ENCODE measurements at places on chromosomes 4 and X.

DNA sequence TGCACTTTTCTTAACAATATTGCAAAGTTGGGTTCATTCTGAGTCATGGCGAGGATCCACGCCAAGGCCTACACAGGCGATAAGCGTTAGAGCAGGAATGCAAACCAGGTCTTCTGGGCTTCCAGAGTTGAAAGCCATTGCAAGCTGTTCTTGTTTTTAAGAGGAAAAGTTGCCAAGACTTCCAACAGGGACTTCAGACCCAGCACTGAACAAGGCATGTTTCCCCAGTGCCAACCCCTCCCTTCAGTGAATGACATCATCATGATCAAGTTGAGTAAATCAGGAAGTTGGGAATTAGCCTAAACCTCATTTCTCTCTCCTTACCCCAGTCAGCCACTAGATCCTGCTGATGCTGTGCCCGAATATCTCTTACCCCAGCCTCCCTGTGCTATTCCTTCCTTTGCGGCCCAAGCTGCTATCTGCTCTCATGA lies 355.1 kb downstream of the HS3ST1 start:
- no peak for DNase-seq

- DNase-seq = no peak
Measured at GRCh38 chr4:107034091-107034995, 1.8 kb downstream of the DKK2 start.

- no peak for DNase-seq
Measured at GRCh38 chr4:154743683-154744340, at the start of gene LRAT. LRAT (plus strand) TSS chr4:154744000; CDS start chr4:154744327, 327 bp downstream.

DNA sequence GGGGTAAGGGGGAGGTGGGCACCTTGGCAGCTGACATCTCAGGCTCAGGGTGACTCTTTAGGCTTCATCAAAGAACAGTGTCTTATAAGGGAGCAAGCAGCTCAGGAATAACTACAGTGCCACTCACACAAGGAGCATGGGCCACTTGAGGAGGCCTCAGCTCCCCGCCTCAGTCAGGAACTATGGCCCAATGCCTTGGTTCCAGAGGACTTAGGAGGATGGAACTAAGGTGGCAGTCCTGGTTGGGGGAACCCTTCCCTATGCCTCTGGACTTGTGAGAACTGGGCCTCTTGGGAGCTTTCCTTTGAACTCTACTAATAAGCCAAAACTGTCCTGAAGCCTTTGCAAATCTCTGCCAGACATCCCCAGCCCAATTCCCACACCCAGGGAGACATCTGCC lies 160.6 kb downstream of the EFNB1 start:
- no peak for DNase-seq

- no peak for DNase-seq
Measured at GRCh38 chr4:55578341-55579010, 13.6 kb downstream of the PDCL2 start.

GRCh38 chr4:84126061-84126787 lies 372.9 kb downstream of the NKX6-1 start:
- DNase-seq = no peak

- DNase-seq = peak; percentile 2
Measured at GRCh38 chrX:134718966-134719317, 60.7 kb upstream of the PLAC1 start.

DNA sequence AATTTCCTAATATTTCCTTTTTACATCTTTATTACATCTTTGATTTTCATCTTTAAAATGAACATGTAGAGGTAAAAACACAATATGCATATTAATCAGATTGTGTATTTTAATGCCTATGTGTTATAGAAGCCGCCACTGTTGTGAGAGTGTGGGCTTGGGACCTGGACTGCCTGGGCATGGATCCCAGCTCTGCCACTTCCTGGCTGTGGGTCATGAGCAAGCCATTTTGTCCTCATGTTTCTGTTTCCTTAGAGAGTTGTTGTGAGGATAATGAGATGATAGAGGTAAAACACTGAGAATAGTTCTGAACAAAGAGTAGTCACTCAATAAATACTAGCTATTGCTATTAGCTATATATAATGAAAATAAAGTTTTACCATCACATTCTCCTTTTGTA lies 38.4 kb upstream of the SCOC start:
- no peak for DNase-seq

GRCh38 chr4:98828801-98829200 lies 100.1 kb downstream of the EIF4E start:
- DNase-seq = no peak

- DNase-seq = peak; percentile 86
Measured at GRCh38 chr4:39565878-39566600, 38.8 kb upstream of the UGDH start.

DNA sequence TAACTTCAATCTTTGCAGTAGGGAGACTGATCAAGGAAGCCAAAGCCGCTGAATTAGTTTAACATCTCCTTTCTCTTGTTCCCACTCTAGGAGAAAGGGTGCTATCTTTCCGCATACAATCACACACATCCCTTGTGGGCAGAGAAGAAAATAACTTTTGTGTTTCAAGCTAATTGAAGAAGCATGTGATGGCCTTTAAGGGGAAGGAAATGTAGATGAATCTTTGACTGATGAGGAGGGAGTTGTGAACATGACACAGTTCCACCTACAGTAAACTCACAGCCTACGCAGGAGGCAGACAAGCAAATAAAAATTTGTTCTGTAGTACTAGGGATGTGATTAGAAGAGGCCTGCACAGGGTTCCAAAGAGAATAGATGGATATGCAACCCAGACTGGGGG lies 14.7 kb upstream of the SPATA4 start:
- DNase-seq = no peak

GRCh38 chrX:13051529-13052172 lies 7.2 kb upstream of the FAM9C start:
- no peak for DNase-seq

DNA sequence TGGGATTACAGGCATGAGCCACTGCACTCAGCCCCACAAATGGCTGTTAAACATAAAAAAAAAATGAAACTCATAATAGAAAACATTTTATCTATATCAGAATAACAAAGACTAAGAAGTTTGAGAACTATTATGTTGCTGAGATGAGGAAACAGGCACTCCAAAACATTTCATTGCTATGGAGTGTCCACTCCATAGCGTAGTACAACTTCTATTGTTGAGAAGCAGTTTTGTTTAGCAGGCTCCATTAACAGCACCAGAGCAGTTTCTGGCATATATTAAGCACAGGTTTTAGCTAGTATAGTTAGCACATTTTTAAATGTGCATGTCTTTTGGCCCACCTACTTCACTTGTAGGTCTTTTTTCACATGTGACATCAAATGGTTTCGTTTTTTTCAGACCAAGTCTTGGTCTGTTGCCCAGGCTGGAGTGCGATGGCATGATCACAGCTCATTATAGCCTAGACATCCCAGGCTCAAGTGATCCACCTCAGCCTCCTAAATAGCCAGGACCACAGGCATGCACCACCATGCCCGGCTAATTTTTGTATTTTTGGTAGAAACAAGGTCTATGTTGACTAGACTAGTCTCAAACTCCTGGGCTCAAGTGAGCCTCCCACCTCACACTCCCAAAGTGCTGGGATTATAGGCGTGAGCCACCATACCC lies 5.8 kb downstream of the HMGB2 start:
- DNase-seq = no peak

GRCh38 chr4:184806229-184806550 lies 19.6 kb downstream of the ACSL1 start:
- no peak for DNase-seq

GRCh38 chrX:108417257-108417656 lies 21.0 kb downstream of the COL4A6 start:
- no peak for DNase-seq

- no peak for DNase-seq
Measured at GRCh38 chr4:107691378-107691777, 28.7 kb downstream of the PAPSS1 start.

- peak; percentile 58 for DNase-seq
Measured at GRCh38 chrX:23478056-23478455, 143.4 kb downstream of the PTCHD1 start.

DNA sequence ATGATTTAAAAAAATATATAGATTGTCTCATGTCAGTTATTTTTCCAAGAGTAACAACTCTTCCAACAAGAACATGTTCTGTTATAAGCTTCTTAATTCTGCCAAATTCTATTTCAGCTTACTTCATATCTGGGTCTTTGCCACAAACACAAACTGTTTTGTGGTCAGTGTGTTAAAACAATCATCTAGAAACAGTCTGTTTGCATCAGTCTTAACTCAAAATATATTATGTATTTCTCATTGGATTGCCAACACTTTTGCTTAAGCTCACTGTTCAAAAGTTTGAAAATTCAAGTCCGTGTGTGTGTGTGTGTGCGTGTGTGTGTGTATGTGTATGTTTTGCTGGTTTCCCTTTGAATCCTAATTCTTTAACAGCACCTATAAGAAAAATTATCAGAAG lies 752.3 kb upstream of the NDST4 start:
- no peak for DNase-seq

GRCh38 chr4:159420162-159421057 lies 317.5 kb downstream of the RAPGEF2 start:
- no peak for DNase-seq

- no peak for DNase-seq
Measured at GRCh38 chr4:41175794-41176193, 38.5 kb downstream of the APBB2 start.

- DNase-seq = no peak
Measured at GRCh38 chrX:40933706-40934425, 151.4 kb upstream of the USP9X start.

- DNase-seq = no peak
Measured at GRCh38 chrX:109992203-109992602, 10.7 kb upstream of the TMEM164 start.

GRCh38 chrX:109856974-109857373 lies 123.9 kb upstream of the ACSL4 start:
- no peak for DNase-seq

DNA sequence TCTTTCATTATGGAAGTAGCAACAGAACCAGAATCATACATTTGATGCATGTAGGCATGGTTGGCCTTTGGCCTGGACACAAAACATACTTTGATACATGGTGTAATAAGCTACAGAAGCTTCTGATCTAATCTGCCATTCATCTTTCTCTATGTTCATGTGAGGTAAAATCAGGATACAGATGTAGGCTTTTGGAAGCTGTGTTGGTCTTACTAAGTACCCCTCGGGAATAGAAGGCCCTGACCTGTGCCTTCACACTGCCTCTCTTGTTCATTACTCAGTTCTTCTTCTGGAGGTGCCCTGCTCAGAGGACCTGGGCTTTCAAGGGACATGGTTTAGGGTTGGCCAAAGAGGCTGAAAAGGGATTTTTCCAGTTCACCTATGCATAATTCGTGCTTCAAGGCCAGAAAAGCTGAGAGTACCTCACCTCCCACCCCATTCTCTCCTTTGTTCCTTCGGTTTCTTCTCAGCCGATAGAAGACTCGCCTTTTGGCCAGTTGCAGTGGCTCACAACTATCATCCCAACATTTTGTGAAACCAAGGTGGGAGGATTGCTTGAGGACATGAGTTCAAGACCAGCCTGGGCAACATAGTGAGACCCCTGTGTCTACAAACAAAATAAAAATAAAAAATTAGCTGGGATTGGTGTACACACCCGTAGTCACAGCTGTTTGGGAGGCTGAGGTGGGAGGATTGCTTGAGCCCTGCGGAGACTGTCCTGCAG lies 25.9 kb downstream of the SNX25 start:
- DNase-seq = no peak

DNA sequence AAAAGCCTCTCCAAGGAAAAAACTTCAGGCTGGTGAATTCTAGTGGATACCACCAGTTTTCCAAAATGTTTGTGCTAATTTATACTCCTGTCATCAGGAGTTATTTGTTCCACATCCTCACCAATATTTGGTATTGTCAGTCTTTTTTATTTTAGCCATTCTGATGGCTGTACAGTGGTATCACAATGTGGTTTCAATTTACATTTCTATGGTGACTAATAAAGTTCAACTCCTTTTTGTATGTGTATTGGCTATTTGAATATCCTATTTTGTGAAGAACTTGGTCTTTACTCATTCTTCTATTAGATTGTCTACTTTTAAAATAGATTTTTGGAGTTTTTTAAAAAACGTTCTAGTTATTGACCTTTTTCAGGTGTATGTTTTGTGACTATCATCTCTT lies 33.0 kb upstream of the FRAS1 start:
- no peak for DNase-seq

DNA sequence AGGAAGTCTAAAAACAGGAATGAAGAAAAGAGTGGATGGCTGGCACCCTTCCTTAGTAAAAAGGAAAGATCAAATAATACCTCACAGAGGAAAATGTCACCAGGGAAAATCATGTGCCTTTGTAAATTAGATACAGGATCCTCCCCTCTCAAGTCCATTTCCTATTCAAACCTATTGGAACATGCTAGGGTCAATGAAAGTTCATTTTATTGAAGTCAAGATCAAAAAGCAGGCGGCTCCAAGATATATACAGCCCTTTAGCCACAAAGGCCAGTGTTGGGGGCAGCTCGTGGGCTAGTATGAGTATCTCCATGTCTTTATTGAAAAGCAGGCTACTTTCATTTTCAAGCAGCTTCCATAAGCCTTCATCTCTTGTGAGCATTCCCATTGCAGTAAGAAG lies 141.1 kb downstream of the QDPR start:
- no peak for DNase-seq

DNA sequence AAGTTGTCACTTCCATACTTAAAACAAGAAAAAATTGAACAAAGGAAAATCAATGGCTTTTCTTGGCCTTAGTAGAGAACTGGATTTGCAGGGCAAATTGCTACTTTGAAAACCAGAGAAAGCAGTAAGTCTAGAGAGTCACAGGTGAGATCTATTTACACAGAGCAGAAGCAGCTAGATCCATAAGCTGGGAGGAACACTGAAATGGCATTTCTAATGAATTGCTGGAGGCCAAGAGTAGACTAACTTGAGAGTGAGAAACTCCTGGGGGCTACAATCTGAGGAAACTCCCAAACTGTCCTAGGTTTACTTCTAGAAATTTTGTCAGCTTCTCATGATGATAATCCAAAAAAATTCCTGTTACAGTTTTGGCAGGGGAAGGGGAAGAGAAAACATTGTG lies 133.3 kb downstream of the SPCS3 start:
- no peak for DNase-seq
